ENCODE measurements at places on chromosomes 7 and 10.

- no peak for DNase-seq
These were observed 57.9 kb downstream of the ZNF22 start for GRCh38 chr10:45058580-45058979.

DNA sequence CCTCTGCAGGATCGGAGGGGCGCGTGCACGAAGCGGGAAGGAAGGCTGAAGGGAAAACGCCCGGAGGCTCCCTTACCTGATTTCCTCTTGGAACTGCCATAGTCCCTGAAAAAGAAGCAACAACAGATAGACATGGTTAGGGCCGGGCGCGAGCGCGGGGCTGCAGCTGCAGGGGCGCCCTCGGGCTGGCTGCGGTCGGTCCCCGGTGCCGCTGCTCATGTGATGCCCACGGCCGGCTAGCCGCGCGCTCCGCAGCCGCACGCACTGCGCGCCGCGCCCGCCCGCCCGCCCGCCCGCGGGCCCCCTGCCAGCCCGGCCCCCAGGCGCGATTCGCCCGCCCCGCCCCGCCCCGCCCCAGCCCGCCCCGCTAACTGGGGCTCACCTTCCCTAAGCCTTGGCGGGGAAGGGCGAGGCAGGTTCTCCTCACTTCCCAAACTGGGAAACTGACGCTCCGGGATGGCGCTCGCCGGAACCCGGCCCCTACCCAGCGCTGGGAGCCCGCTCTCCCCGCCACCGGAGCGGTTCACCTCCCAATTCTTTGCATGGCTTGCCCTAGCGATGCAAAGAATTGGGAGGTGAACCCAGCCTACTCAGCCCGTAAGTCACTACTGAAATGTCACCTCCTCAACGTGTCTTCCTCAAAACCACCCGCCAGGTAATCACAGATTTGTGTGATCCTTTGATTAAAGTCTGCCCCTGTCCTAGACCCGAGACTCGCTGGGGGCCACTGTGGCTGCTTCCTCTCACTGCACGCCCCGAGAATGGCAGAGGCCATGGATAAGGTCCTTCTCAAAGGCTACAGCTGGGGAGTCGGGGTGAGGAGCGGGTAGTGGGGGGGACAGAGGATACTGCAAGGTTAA is 162.2 kb downstream of the SH3PXD2A start:
- no peak for DNase-seq

- DNase-seq, result no peak
These were observed 53.5 kb upstream of the ARMC3 start for GRCh38 chr10:22874189-22874854.

DNA sequence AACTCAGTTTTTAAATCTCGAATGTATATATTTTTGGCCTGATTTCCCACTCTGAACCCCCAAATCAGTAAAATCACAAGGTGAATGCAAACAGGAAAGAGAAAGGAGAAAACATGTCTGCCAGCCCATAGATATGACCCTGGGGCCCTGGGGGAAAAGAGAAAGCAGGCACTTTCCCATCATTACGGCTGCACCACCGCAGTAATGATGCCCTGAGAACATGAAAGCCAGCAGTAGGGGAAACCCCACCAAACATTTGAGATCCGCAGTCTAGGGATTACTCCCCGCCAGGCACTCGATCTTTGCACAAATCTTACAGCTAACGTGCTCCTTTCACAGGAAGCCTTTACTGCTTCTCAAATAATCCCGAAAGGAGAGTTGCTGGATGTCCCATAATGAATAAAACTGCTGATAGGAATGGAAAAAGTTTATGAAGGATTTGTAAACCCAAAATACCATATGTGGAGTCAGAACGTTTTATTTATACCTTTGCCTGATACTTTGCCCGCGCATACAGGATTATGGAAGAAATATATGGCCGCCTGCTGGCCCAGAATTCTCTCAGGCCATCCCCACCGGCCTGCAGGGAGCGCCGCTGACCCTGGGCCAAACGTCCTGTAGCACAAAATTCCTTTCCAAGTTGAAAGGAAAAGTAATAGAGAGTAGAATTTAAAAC is 180.0 kb upstream of the INHBA start:
- DNase-seq, result no peak

GRCh38 chr7:133820584-133820983 is 306.6 kb upstream of the LRGUK start:
- DNase-seq, result peak; percentile 49

- DNase-seq, result no peak
These were observed 13.3 kb upstream of the CPXM2 start for GRCh38 chr10:123904834-123905409.

GRCh38 chr7:97293031-97293430 is 175.5 kb downstream of the SDHAF3 start:
- no peak for DNase-seq

- peak; percentile 23 for DNase-seq
These were observed 33.2 kb upstream of the SMNDC1 start for GRCh38 chr10:110337906-110338305.

DNA sequence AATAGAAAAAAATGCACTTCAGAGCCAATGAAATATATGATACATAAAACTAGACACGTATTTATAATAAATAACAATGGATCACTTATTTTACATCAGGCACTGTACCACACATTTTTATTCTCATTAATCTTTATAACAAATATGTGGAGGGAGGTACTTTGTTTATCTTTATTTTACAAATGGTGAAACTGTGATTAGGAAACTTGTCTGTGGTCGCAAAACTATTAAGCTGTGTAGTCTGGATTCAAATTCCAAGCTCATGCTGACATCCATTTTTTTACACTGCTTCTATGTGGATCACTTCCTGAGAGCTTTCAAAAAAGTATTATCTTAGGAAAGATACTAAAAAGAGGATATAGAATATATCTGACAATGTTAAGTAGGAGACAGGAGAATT is 978.6 kb downstream of the SORCS1 start:
- DNase-seq, result no peak

GRCh38 chr7:17005271-17005670 is 123.5 kb upstream of the AGR3 start:
- DNase-seq, result no peak

DNA sequence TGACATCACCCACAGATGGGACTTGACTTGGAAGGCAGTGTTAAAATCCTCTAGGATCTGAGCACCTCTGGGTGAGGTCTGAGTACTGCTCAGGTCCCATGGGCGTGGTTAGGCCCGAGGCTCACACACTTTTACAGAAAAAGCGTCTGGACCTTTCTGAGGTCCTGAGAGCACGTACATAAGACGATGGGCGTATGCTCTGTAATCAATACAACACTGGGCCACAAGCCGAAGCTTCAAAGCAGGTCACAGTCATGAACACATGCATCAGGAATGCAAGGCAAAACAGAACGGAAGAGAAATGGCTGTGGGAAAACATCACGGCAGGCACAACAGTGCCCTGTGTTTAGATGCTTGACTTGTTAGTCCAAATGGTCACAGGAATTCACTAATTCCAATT is 112.2 kb downstream of the LARP4B start:
- no peak for DNase-seq

- no peak for DNase-seq
These were observed 19.6 kb downstream of the SGMS1 start for GRCh38 chr10:50604049-50604640.

- DNase-seq, result no peak
These were observed 46.2 kb downstream of the FAM53B start for GRCh38 chr10:124697837-124698544.

DNA sequence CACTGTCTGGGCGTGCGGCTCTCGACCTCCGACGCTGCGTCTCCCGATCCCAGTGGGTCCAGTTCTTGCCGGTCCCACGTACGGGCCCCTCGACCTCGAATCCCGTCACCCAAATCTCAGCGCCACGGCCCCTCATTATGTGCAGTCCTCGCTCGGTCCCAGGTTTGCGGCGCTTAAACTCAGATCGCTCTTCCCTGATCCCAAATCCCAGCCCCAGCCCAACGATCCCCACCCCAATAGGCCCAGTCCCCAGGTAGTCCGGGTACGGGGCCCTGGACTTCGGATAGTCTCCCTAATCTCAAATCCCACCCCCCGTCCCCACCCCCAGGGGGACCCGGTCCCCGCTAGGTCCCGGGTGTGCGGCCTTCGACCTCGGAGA is 666 bp downstream of the HNRNPF start:
- DNase-seq, result no peak

DNA sequence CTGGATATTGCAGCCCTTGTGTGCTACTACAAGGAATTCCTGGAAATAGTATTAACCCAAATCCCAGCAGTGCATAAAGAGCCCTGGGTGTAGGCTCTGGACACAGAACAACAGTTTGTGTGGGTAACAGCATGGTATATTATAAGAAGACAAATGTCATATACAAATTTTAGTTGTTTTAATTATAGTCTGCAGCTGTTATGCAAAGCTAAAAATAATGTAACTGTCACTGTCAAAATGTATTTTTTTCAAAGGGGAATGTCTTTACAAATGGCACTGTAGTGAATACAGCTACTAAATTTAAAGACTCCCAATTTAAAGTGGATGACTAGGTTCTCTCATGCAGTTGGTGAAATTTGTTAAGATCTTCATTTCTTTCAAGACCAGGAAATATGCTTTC is 339.0 kb downstream of the GPR37 start:
- no peak for DNase-seq

- no peak for DNase-seq
These were observed 483.0 kb upstream of the SORCS1 start for GRCh38 chr10:107647462-107647861.

- no peak for DNase-seq
These were observed at the start of gene HEPACAM2 for GRCh38 chr7:93226310-93226709. TSS of gene HEPACAM2 (minus strand) at chr7:93226469.

DNA sequence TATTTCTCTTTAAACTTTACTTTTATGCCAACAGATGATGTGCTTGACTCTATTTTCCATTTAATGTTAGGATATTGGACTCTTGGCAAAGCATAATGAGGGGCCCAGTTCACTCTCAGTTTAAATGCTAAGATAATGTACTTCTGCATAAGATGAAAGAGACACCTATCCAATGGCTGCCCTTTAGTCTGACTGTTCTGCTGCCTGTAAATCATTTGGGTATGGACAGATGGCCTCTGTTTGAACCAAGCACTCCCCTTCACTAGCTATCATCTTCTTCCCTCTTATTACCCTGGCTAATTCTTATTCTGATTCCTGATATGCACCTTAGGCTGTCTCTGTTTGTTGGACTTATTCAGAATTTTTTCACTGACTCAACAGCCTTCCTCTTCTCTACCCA is 72.1 kb downstream of the SEM1 start:
- no peak for DNase-seq

GRCh38 chr7:88279323-88279722 is 27.4 kb downstream of the STEAP4 start:
- DNase-seq, result no peak

DNA sequence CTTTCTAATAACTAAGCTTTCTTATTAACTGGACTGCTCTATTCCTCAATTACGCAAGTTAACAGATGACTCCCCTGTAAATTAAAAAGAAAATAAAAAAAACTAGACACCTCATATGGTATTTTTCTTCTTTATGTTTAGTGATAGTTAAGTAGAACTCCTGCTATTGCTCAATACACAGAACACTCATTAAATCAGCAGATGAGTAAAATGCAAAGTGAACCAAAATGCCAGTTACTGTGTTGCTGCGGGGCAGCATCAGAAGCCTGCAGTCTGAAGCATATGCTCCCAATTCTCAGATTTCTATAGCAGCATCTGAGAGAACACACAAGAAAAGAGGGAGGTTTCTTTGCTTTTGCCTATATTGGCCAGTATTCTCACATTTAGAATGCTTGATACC is 28.4 kb downstream of the CDK6 start:
- DNase-seq, result no peak

DNA sequence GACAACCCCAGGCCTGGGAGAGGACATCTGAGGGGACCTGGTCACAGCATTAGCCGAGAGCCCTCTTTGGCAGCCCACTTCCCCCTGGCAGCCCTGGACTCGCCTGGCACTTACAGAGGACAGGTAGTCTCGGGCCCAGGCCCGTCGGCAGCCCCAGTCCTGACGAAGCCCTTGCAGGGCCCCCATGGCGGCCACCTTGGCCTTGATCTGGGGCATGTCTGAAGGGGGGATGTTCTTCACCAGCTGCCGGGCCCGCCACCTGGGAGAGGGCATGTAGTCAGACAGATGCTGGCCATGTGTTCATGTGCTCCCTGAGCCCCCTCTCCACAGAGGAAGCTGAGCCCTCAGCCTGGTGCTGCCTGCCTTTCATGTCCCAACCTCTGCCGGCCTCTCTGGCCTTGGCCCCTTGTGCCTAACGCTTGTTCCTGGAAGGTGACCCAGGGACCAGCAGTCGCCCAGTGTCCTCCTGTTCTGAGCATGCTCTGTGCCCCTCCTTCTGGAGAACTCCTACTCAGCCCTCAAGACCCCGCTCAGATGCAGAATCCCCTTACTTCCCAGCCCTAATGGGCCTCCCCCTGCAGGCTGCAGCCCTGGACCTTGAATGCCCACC is 13.9 kb downstream of the MYO1G start:
- DNase-seq, result no peak

GRCh38 chr10:75764974-75765788 is 333.8 kb downstream of the LRMDA start:
- DNase-seq, result no peak

- DNase-seq, result peak; percentile 51
These were observed 640 bp downstream of the ANKMY2 start for GRCh38 chr7:16644636-16645592.

DNA sequence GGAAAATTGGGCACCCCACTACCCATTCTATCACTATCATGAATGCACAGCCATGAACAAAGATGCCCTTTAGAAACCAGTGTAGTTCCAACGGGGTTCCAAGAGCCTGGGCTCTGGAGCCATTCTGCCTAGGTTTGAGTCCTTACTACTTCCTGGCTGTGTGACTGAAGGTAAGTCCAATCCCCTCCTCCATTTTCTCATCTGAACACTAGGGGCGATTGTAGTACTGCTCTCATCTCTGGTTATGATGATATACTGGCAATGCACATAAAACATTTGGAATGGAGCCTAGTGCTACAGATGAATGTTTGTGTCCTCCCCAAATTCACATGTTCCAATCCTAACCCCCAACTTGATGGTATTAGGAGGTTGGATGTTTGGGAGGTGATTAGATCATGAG is 28.1 kb upstream of the CDH23 start:
- DNase-seq, result no peak

- DNase-seq, result no peak
These were observed 1.1 kb upstream of the HERPUD2 start for GRCh38 chr7:35695987-35696386.

GRCh38 chr7:76300166-76300731 is 2.2 kb upstream of the HSPB1 start:
- DNase-seq, result no peak

GRCh38 chr7:17027789-17028152 is 146.0 kb upstream of the AGR3 start:
- DNase-seq, result no peak

DNA sequence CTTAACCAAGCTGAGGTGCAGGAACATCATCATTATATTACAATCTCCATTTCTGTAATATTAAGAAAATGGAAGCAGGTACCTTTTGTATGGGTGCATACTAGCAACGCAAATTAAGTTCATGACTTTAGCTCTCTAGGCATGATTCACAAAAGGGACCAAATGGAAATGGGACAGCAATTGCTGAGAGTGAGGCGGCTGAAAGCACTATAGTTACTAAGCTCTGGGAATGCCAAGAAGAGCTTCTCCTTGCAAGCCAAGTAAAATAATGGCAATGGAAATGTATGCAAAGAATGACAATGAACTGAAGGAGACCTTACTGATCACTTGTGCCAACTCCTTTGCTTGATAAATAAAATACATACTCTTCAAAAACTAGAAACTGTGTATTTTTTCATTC is 36.2 kb upstream of the RNF148 start:
- no peak for DNase-seq
